ENCODE measurements at places on chromosomes 5 and 9. TPM values are rescaled to one million over a fixed set of nuclear protein-coding genes. Genes with fewer than 3 reads are reported as not detected.
A peak's percentile ranks its signal among the peaks of the same experiment; 100 is the strongest.

DNA sequence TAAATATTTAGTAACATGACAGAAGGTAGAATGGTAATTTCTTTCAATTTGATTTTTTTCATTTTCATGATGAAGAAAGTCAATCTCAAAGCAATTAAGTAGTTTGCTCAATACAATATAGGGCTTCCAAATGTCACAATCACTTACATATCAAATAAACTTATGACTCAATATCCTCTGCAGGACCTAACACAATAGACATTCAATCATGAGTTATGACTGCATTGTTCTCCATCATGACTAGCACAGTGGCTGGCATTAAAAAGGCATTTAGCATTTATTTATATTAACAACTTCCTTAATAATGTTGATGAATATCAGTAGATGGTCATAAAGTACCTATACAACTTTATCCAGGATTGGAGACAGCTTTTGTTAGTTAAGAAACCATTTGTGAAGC is 1499.6 kb downstream of the EFNA5 start:
- H3K4me1 ChIP-seq: no peaks in the 10 kb centered on the region
- no peaks in the 10 kb centered on the region for H3K27me3 ChIP-seq
- H3K27ac ChIP-seq: no peak overlapping the region

GRCh38 chr5:175712681-175713085 is 54.8 kb downstream of the HRH2 start:
- peaks cover 5% of the 10 kb centered on the region for H3K4me1 ChIP-seq
- no peak overlapping the region for H3K27ac ChIP-seq
- no peak for DNase-seq
- no peaks in the 10 kb centered on the region for H3K36me3 ChIP-seq
- H3K27me3 ChIP-seq: no peaks in the 10 kb centered on the region

DNA sequence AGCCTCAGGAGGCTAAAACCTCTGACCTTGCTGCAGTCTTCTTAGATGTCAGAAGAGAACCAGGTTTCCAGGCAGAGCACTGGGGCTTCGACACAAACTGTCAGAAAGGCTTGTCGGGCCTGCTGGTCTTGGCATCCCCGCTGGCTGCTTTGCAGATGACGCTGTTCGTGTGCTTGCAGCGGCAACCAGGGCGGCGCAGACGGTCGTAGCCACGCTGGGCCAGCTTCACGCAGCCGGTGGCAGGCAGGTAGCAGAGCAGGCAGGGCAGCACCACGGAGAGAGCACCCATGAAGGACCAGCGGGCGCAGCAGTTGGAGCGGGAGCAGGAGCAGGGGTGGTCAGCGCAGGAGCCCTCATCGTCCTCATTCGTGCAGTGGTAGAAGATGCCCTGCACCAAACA is 10.7 kb downstream of the SPRY4 start:
- no peak overlapping the region for H3K27ac ChIP-seq
- peaks cover 64% of the 10 kb centered on the region for H3K36me3 ChIP-seq
- H3K4me1 ChIP-seq: peaks cover 18% of the 10 kb centered on the region
- H3K4me3 ChIP-seq: no peak overlapping the region

RLN2 gene
- 0.22 TPM for polyA plus RNA-seq

- DNase-seq: no peak
- no peak overlapping the region for H3K4me3 ChIP-seq
- no peaks in the 10 kb centered on the region for H3K36me3 ChIP-seq
- H3K27me3 ChIP-seq: no peaks in the 10 kb centered on the region
- no peaks in the 10 kb centered on the region for H3K4me1 ChIP-seq
These were observed 593.4 kb upstream of the TUSC1 start for GRCh38 chr9:26271495-26272122.

AHRR gene
- polyA plus RNA-seq: 3.9 TPM

GRCh38 chr9:124394167-124394566 is 21.1 kb downstream of the PSMB7 start:
- H3K27me3 ChIP-seq: no peaks in the 10 kb centered on the region
- H3K36me3 ChIP-seq: peaks cover 24% of the 10 kb centered on the region
- no peak for DNase-seq
- no peak overlapping the region for H3K27ac ChIP-seq

DNA sequence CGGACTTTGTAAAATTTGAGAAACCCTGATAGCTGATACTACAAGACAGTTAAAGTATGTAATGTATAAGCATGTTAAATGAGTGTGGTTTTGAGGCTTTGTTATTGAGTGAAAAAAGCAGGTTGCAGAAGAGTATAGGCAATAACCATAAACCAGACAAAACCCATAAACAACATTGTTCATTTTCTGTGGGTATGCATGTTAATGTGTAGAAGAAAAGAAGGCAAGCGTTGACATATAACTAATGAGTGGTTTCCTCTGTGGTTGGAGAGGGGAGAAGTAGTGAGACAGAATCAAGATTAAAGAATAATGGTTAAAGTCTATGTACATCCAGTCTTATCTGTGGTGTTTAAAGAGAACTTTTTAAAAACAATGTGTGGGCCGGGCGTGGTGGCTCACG is 26.2 kb downstream of the RAD23B start:
- H3K27ac ChIP-seq: peak overlapping the region; percentile 75
- H3K4me3 ChIP-seq: no peak overlapping the region

DNA sequence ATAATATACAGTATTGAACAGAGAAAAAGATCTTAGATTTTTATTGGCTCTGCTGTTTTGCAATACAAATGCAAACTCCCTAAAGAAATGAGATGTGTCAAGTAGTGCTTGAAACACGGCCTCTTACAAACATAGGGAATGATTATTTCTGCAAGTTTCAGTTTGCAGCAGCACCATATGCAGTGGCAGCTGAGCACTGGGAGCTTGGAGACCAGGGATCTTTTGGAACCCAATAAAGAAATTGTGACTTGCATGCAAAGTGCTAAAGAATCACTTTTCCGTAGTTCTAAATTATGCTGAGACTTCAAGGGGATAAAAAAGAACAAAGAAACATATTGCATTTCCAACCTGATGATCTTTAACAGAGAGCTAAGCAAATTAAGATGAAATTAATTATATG is 674.6 kb upstream of the ZNF608 start:
- DNase-seq: no peak
- H3K27me3 ChIP-seq: no peaks in the 10 kb centered on the region
- H3K36me3 ChIP-seq: no peaks in the 10 kb centered on the region
- no peaks in the 10 kb centered on the region for H3K4me1 ChIP-seq
- H3K4me3 ChIP-seq: no peak overlapping the region

RLN1 gene
- not detected for polyA plus RNA-seq

DNA sequence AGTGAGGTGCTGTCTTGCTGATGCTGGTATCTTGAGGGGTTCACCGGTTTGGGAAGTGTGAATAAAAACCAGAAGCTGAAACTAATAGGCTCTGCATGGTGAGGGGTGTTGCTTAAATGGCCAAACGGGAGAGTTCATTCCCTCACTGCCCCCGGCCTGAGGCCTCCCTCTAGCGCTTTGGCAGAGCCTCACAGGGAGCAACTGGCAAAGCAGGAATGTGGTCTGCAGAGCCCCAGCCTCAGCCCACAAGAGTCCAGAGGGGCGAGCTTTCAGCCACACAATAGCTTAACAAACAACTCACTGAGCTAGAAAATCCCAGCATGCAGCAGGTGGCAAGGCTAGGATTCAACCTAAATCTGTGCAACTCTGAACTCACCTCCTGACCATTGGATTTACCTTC is 234.8 kb downstream of the MED10 start:
- H3K36me3 ChIP-seq: no peaks in the 10 kb centered on the region
- H3K4me3 ChIP-seq: no peak overlapping the region
- H3K27ac ChIP-seq: no peak overlapping the region
- no peaks in the 10 kb centered on the region for H3K4me1 ChIP-seq
- no peaks in the 10 kb centered on the region for H3K27me3 ChIP-seq

DNA sequence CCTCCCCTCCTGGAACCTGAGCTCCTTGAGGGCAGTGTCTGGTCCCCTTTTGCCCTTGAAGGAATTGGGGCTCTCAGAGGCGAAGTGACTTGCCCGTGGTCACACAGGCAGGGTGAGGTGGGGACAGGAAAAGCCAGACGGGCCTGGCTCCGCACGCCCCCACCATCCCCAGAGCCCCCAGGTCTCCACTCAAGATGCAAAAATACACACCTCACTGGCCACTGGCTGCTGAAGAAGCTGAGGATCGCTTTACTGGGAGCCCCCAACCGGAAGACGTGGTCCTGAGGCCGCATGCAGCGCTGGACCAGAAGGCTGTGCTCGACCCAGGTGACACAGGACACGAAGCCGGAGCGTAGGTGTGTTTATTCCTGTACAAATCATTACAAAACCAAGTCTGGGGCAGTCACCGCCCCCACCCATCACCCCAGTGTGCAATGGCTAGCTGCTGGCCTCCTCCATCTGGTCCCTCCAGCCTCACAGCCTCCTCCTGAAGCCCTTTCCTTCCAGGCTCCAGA is 7.6 kb upstream of the AK1 start:
- H3K4me1 ChIP-seq: no peaks in the 10 kb centered on the region
- no peak overlapping the region for H3K4me3 ChIP-seq
- no peak overlapping the region for H3K27ac ChIP-seq

TPPP gene
- 8.8 TPM for polyA plus RNA-seq

DNA sequence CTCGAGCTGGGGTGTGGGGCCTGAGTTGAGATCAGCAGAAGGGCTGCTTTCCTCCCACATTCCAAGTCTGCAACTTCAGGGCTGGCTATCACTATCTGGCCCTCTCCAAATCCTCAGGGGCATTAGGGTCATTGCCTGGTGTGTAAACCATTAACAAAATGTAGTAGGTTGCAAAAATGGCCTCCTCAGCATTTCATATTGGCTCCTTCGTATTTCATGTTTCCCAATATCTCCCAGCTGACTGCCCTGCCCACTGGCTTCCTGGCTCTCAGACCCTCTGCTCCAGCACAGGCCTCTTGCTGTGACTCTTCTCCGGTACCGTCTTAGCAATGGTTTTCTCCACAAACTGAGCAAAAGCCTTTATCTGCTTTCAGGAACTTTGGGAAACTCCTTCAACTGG is 113.8 kb downstream of the GADD45G start:
- H3K27ac ChIP-seq: no peak overlapping the region
- H3K4me1 ChIP-seq: peaks cover 24% of the 10 kb centered on the region
- H3K36me3 ChIP-seq: no peaks in the 10 kb centered on the region

ADAMTS16 gene
- polyA plus RNA-seq: 1.2 TPM

GRCh38 chr9:113650207-113651131 is 186.9 kb downstream of the RGS3 start:
- no peak for DNase-seq
- H3K4me1 ChIP-seq: peaks cover 13% of the 10 kb centered on the region
- H3K4me3 ChIP-seq: no peak overlapping the region
- no peak overlapping the region for H3K27ac ChIP-seq

DNA sequence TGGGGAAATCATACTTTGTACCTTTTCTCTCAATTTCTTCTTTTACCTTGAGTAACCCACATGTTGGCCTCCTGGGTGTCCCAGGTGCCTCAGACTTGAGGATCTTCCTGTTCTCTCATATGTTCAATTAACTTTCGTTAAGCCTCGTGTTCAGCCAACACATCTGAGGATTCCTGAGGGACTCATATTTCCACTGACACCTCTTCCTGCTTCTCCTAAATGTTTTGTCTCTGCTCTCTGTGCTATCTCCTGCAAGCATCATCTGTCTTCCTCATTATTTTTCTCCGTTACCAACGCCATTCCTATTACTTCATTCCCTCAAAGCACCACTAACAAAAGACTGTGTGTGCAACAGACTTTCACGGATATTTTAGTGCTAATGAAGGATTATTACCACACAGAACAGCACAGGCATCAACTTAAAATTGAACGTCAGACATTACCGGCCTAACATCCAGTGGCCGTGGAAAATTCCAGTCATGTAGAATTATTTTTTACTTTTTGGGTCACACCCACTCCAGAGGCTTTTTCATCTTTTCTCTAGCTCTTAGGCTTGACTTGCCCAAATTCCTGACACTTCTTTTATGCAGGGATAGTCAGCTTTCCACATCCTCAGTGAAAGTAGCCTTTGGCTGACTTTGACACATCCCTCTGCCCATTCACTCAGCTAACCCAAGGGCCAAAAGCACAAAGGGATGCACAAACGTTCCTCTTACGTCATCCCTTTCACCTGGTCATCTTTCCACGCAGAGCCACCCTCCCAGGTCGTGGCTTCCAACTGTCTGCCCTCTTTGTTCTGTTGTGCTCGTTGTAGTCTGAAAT is 46.0 kb upstream of the OSMR start:
- H3K36me3 ChIP-seq: no peaks in the 10 kb centered on the region
- no peaks in the 10 kb centered on the region for H3K4me1 ChIP-seq
- no peak for DNase-seq
- no peak overlapping the region for H3K4me3 ChIP-seq
- H3K27ac ChIP-seq: no peak overlapping the region

CNTNAP3 gene
- polyA plus RNA-seq: 3.4 TPM

KIF4B gene
- polyA plus RNA-seq: 0.01 TPM

DNA sequence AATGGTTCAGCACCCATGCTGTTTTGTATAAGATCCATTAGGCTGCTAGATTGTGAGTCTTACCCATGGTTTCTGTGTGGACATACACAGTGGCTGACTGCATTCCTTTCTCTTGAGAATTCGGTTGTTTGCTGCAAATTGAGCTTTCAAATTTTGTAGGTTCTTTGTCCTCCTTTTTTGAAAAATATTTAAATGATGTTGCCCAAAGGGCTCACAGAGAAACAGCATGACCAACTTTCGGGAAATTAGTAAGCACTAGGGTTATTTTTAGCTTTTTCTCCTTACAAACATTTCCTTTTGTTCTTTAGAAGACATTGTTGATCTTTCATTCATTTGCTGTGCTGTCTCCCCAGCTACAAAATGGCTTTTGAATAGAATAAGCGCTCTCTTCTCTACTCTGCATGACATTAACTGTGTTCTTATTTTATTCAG is 79.4 kb downstream of the NLN start:
- no peaks in the 10 kb centered on the region for H3K4me1 ChIP-seq
- peaks cover 3% of the 10 kb centered on the region for H3K36me3 ChIP-seq
- no peak overlapping the region for H3K27ac ChIP-seq
- H3K27me3 ChIP-seq: no peaks in the 10 kb centered on the region
- no peak for DNase-seq
